ENCODE measurements at places on chromosomes 7 and 10. TPM values are rescaled to one million over a fixed set of nuclear protein-coding genes. Genes with fewer than 3 reads are reported as not detected.
A peak's percentile ranks its signal among the peaks of the same experiment; 100 is the strongest.

- peak overlapping the region; percentile 43 for H3K4me3 ChIP-seq
- H3K4me1 ChIP-seq: peaks cover 8% of the 10 kb centered on the region
- no peaks in the 10 kb centered on the region for H3K27me3 ChIP-seq
- H3K27ac ChIP-seq: peak overlapping the region; percentile 30
- no peak for DNase-seq
Measured at GRCh38 chr7:131556909-131557651, 652 bp upstream of the PODXL start.

GRCh38 chr7:117901089-117901797 is 28.0 kb upstream of the CTTNBP2 start:
- H3K4me3 ChIP-seq: no peak overlapping the region
- no peaks in the 10 kb centered on the region for H3K36me3 ChIP-seq
- no peaks in the 10 kb centered on the region for H3K27me3 ChIP-seq
- DNase-seq: no peak
- H3K27ac ChIP-seq: no peak overlapping the region

DNA sequence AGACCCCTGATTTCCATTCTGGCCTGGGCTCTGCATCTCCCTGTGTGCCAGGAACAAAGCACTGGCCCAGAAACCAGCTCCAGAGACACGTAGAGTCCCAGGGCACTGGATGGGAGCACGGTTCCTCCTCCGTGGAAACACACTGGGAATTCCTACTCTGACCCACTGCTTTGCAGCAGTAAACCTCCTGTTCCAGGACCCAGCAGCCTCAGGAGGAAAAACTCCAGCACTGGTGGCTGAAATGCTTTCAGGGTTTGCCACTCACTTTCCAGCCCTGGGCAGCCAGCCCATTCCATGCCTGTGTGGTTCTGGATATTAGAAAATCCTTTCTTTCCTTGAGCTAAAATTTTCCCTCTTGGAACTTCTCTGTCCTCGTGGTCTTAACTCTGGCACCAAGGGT is 58.0 kb downstream of the FAM171A1 start:
- DNase-seq: no peak
- no peak overlapping the region for H3K27ac ChIP-seq
- H3K36me3 ChIP-seq: no peaks in the 10 kb centered on the region
- H3K4me3 ChIP-seq: no peak overlapping the region
- no peaks in the 10 kb centered on the region for H3K27me3 ChIP-seq

RAPGEF5 gene
- total RNA-seq: 9.4 TPM

- H3K27ac ChIP-seq: no peak overlapping the region
- H3K27me3 ChIP-seq: no peaks in the 10 kb centered on the region
- H3K4me3 ChIP-seq: no peak overlapping the region
- peaks cover 4% of the 10 kb centered on the region for H3K4me1 ChIP-seq
- H3K36me3 ChIP-seq: no peaks in the 10 kb centered on the region
- no peak for DNase-seq
Measured at GRCh38 chr10:308572-309085, 173.4 kb downstream of the ZMYND11 start.

DNA sequence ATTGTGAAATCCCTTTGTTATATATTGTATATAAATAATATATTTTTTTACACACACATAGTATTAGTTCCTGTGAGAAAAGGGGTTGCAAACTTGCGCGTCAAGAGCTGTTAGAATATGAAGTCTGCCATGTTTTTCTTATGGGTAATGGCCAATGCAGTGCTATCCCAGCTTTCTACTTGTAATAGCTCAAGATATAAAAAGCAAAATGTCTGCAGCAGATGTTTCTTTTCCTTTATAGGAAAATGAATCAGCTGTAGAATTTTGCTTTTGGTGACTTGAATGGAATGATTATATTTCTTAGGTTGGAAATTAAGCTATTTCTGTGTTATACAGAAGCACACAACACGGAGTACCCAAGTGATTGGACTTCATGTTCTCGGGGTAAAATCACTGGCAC is 53.3 kb upstream of the TMEM236 start:
- H3K36me3 ChIP-seq: no peaks in the 10 kb centered on the region
- no peak overlapping the region for H3K4me3 ChIP-seq
- DNase-seq: no peak
- no peaks in the 10 kb centered on the region for H3K4me1 ChIP-seq

DNA sequence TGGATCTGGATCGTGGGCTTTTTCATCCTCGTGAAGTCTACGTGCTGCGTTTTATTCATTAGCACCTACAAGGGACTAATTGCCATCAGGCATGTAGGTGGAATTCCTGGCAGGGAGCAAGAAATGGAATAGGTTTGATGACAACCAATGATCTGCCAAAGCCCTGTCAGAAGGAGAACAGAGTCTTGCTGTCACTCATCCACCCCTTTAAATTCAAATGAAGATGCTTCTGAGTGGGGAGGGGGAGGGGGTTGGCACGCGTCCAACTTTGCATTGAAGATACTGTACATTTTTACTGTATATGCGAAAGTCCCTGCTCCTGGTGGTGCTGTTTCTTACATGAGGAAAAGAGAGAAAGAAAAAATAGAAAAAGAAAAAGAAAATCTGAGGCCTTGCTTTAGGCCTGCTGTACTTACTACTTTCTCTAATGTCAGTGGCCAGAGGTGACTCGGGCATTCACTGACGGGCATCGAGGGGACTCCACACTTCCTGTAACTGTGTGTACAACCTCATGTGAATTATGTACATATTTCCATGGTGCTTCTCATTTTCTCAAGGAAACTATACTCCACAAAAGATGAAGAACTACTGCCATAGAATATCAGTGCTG is 569.1 kb downstream of the INHBA start:
- no peak overlapping the region for H3K4me3 ChIP-seq
- no peak for DNase-seq
- no peaks in the 10 kb centered on the region for H3K36me3 ChIP-seq

DNA sequence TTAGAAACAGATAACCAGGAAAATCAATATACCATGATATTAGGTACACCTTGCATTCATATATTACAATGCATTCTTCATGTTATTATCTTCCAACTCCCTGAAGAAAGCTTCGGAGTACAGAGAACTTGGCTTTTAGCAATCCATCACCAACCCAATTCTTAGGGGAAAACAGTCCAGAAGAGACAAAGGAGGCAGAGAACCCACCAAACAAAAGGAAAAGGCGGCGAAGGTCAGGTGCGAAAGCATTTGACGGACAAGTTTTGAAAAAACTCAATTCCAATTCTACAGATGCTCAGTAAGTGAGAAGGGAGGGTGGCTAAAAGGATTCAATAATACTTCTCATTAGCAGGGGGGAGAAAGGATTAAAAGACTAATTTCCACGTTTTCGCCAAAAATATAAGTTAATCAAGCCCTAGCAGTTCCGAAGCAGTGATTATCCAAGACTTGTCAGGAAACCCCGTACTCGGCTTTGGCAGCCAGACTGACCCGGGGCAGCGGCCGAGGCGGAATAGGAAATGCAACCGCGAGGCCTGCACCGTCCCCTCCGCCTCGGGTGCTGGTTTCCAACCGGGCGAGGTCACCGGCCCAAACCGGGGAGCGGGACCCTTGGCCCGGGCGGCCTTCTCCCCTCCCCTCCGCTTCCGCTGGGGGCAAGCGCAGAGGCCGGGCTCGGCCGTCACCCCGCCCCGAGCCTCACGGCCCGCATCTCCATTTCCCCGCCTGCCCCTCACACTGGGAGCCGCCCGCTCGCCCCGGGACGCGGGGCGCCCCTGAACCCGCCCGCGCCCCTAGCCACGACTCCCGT is 747 bp downstream of the GDI2 start:
- peak; percentile 68 for DNase-seq
- peak overlapping the region; percentile 99 for H3K4me3 ChIP-seq
- no peaks in the 10 kb centered on the region for H3K27me3 ChIP-seq
- peak overlapping the region; percentile 94 for H3K27ac ChIP-seq

GRCh38 chr10:368579-369220 is 233.4 kb downstream of the ZMYND11 start:
- no peaks in the 10 kb centered on the region for H3K4me1 ChIP-seq
- no peak overlapping the region for H3K4me3 ChIP-seq
- H3K36me3 ChIP-seq: no peaks in the 10 kb centered on the region
- DNase-seq: no peak

PIP gene
- total RNA-seq: 4.9 TPM

Measured in ovary (tissue), 10 donors.